Stimulated activated CD4-positive, alpha-beta T cell treated with anti-CD3 and anti-CD28 coated beads, Interleukin-15, amount 100 ng/mL, for 1 hour (primary cell): ENCODE measurements at places on chromosomes 12 and 14.

DNA sequence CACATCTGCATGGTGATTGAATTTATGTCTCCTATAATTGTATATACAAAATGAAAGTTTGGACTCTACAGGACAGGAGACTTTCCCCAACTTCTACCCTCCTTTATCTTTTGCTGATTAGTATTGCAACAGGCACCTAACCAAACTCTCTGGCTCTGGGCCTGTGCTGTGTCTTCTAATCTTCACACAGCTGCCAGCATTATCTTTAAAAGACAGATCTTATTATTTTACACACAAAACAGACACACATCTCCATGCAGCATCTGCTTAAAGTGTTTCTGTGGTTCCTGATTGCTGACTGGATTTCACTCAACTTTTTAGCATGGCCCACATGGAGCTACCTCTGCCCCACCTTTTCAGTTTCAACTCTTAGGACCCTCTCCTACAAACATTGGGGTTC, 154.9 kb upstream of the PELI2 start:
- DNase-seq: no peak

- no peak for DNase-seq
Observed at GRCh38 chr14:28875934-28876571, 109.5 kb downstream of the FOXG1 start.

DNA sequence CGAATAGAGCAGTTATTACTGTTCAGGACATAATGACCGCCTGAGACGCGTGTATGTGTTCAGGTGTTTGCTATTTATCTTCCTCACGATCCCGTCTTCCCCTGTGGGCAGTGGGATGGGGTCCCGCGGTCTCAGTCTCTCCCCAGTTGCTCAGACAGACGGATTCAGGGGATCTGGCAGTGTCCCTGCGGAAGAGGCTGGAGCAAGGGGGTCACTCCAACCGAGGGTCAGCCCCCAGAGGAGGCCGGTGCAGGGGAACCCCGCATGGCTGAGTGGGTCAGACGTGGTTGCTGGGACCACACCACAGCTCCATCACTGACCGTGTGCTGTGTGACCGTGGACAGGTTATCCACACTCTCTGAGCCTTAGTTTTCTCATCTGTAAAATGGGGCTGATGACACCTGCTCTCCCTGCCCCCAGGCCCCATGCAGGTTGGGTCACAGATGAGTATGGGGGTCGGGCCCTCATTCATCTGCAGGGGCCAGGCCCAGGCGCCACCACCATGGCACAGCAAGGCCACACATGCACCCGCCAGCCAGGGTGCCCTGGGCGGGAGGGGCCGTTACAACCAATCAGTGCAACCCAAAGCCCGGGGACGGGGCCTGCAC, 5.2 kb downstream of the MMP17 start:
- no peak for DNase-seq

GRCh38 chr14:101586531-101587430, 25.5 kb downstream of the DIO3 start:
- DNase-seq: no peak

DNA sequence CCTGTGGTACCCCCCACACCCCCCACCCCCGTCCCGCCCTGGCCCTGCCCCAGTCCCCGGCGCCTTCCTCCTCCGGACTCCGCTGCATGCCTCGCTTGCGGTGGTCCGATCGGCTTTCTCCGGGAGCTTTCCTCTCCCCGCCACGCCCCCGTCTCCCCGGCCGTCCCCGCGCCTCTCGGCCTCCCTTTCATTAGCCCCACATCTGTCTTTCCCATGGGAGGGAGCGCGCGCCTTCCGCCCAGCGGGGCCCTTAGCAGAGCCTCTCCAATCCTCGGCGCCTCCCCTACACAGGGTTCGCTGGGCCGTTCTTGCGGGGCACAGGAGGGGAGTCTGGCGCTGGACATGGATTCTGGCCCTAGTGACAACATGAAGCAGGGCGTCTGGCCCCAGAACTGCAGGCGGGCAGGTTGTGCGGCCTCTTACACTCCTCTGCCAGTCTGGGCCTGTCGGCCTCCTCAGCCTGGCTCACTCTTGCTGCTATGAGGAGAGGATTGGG, 1.5 kb upstream of the EFS start:
- no peak for DNase-seq

DNA sequence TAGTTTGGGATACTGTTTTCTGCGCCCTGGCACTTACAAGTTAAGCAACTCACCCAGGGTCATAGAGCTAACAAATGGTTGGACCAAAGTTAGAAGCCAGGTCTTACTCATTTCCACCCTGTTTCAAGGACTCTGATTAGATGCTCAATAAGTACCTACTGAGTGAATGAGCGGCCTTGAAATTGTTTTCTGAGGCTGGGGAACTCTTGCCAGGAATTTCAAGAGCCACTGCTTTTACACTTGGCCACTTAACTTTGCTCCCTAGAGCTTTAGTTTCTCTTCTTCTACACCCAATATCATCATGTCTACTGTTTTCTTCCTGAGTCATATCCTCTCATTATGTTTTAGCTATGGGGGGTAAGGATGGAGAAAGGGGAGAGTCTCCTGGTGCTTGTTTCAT, 431.6 kb downstream of the ZFP36L1 start:
- DNase-seq: no peak

GRCh38 chr12:55707841-55708694, at the start of gene ITGA7:
Gene ITGA7 (minus strand): TSS chr12:55707904. CDS start chr12:55707682, 222 bp downstream.
- peak; percentile 61 for DNase-seq

- DNase-seq: no peak
Observed at GRCh38 chr14:75715926-75716780, 55.1 kb downstream of the TTLL5 start.

- no peak for DNase-seq
Observed at GRCh38 chr12:24596768-24597388, 352.0 kb downstream of the BCAT1 start.

- no peak for DNase-seq
Observed at GRCh38 chr12:68998041-68998440, 65.1 kb upstream of the CPM start.

- no peak for DNase-seq
Observed at GRCh38 chr12:56086608-56087007, 6.6 kb downstream of the ERBB3 start.
